ENCODE measurements at places on chromosomes 3 and 15.
A peak's percentile ranks its signal among the peaks of the same experiment; 100 is the strongest.

DNA sequence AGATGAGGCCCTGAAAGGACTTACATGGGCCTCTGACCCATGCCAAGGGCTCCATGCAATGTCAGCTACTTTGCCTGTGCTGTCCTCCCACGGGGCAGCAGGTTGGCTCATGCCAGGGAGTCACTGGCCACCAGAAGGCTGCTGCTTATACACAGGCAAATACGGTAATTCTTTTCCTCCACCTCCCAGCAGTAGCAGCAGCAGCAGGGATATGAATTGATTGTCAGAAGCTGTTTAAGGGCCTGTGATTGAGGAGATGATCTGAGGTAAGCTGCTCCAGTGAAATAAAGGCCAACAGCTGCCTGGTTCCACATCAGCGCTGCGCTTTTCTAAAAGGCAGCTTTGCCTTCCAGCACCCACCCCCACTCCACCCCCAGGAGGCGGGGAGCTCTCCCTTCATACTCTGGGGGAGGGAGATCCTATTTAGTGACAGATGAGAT is 250.5 kb downstream of the SHQ1 start:
- peak; percentile 13 for DNase-seq

DNA sequence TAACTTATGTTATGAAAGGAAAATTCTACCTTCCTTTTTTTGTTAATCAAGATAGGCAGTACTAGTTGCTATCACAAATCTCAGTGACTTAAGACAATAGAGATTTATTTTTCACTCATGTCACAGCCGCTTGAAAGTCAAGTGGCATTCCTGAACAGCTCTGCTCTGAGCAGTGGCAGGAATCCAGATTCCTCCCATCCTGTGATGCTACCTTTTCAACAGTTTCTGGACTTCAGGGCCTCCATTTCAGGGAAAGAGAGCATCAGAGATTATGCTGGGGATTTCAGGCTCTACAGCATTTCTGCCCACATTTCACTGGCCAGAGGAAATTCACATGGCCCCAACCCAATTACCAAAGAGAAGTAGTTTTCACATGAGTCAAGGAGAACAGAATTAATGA is 83.4 kb downstream of the IL1RAP start:
- no peak for DNase-seq

- no peak for DNase-seq
These were observed 1.7 kb downstream of the NT5DC2 start for GRCh38 chr3:52531860-52532516.

DNA sequence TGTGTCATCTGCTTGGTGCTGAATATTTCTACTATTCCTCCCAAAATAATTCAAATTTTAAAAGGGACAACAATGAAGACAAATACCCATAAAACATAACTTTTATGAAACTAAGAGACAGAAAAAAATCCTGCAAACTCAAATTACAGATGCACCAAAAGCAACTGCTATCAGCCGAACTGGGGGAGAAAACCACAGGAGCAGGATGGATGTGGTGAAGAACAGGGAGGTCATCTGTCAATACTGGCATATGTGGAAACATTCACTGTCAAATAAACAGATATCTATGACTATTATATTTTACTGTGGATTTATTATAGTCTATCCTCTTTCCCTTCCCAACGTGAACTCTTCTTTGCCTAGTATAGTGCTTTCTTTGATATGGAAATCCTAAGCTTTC is 53.3 kb upstream of the CPOX start:
- DNase-seq: no peak

DNA sequence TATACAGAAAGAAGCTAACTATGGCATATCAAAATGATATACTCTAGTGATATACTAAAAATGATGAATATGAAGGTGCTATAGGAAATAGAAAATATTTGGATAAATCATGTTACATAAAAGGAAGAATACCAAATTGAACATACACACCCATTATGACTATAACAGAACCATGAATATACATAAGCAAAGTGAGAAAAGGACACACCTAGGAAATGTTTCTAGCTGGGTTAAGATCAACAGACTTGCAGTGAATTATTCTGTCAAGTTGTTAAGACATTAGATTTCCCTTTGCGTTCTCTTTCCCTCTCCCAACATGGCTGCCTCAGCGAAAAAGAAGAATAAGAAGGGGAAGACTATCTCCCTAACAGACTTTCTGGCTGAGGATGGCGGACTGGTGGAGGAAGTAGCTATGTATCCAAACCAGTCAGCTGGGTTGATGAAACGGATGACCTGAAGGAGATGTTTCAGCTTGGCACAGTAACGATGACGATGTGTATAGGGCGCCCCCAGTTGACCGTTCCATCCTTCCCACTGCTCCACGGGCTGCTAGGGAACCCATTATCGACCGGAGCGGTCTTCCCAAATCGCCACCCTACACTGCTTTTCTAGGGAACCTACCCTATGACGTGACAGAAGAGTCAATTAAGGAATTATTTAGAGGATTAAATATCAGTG is 20.2 kb upstream of the PARP14 start:
- no peak for DNase-seq

- DNase-seq: no peak
These were observed 16.8 kb upstream of the SLC41A3 start for GRCh38 chr3:126100634-126101301.

- peak; percentile 43 for DNase-seq
These were observed 12.4 kb downstream of the GYG1 start for GRCh38 chr3:149003653-149004305.

- DNase-seq: no peak
These were observed 573.0 kb downstream of the RBMS3 start for GRCh38 chr3:29853841-29854397.

- DNase-seq: no peak
These were observed 56.8 kb upstream of the NANOGP8 start for GRCh38 chr15:35141743-35142471.

- DNase-seq: no peak
These were observed 296.4 kb downstream of the RBMS3 start for GRCh38 chr3:29577250-29577649.

- no peak for DNase-seq
These were observed 24.6 kb downstream of the ITPR1 start for GRCh38 chr3:4517643-4518311.

DNA sequence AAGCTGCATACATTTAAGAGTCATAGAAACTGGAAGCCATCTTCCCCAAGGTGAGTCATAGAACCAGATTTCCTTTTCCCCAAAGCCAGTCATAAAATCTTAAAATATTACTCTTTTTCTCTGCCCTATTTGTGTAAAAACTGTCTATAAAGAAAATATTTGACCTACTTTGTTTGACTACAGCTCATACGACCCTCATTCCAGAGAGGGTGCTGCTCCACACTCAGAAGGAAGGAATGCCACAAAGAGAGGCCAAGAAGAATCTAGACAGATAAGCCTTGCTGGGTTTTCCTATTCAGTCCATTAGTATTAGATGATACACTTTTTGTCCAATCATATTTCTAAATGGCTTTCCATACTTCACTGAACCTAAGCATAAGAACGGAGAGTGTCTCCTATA is 671.6 kb upstream of the SGO1 start:
- no peak for DNase-seq

GRCh38 chr3:52836986-52837385 is 2.2 kb upstream of the MUSTN1 start:
- no peak for DNase-seq

DNA sequence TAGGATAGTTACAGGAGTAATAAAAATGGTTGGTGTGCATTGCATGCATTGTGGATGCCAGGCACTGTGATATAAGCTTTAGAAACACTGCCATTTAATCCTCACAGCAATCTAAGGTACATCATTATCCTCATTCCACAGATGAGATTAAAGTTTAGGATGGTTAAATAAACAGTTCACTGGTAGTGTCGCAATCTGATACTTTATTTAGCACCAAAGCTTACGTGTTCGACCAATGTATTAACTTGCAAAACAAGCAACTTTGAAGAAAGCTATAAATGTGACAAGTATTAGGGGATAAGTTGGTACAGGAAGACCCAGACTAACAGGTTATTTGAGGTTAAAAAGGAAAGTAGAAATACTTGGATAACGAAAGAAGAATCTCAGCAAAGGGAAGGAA is 150.5 kb upstream of the ZNF385D start:
- DNase-seq: no peak

GRCh38 chr15:24784506-24784905 is 108.9 kb downstream of the NPAP1 start:
- DNase-seq: no peak

DNA sequence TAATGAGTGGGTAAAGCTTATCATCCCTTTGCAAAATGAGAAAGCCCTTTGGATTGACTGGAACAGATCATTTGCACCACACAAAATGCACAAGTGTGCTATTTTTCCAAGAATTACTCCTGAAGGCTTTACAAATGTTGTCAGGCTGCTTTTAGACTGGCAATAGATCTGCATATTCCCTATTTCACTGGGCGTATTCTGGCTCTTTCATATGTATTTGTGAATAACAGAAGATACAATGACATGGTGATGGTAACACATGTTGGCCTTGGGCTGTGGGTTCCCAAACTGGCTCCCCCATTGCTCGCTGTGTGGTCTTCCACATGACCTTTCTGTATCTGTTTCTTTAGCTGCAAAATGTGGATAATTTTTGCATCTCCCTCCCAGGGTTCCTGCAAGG is 303.4 kb upstream of the CHRM5 start:
- no peak for DNase-seq

DNA sequence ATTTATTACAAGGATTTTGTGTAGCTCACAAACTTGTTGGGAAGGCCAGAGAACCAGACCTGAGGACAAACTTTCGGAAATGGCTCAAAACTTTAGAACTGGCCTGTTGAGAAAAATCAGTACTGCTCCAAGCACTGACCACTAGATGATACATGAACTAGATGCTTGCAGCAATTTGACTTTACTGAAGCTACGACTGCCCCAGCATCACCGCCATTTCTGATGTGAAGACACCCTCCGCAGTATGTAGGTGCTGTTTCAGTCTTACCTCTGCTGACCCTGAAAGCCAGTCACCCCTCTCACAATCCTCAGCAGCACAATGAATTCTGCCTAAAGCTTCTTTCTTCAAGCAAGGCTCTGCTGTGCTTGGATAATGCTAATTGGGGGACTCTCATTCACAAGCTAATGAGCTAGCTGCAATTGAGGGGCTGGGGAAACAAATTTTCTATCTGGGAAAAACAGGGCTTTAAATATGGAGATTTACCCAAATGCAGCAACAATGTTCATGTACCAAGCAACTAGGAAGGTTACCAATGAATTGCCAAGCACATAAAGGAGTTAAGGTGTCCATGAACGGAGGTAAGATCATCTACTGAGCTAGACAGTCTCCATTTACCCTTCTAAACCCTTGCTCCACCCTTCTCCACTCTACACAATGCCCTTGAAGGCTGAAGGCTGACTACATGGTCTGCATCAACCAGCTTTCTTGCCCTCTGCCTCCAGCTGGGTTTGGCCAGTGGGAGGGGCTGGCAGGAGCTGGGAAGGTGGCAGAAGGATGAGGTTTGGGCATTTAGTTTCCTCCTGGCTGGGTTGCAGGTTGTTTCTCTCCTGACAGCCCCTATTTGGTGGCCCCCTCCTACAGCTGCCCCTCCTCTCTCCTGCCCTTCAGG is 53.2 kb upstream of the FSTL1 start:
- no peak for DNase-seq

GRCh38 chr3:3646934-3647333 is 152.3 kb upstream of the LRRN1 start:
- DNase-seq: no peak

- no peak for DNase-seq
These were observed 5.9 kb downstream of the MEIS2 start for GRCh38 chr15:37094333-37094914.

GRCh38 chr3:134809427-134810051 is 14.5 kb downstream of the EPHB1 start:
- no peak for DNase-seq

DNA sequence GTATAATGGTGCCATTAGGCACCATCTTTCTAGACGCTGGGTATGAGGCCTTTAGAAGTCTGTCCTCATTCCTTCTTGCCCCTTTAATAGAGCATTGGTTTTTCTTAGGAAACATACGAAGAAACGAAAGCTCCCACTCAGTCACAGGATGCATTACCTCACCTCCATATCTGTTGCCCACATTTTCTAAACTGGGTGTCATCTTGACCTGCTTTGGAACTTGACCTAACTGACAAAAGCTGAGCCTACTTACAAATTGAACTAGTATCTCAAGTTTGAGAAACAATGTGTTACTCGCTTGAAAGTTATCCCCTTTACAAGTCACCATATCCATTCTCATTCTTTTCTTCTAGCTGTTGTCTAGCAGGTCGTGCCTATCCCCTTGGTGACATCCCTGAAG is 102.7 kb downstream of the VPS8 start:
- no peak for DNase-seq

DNA sequence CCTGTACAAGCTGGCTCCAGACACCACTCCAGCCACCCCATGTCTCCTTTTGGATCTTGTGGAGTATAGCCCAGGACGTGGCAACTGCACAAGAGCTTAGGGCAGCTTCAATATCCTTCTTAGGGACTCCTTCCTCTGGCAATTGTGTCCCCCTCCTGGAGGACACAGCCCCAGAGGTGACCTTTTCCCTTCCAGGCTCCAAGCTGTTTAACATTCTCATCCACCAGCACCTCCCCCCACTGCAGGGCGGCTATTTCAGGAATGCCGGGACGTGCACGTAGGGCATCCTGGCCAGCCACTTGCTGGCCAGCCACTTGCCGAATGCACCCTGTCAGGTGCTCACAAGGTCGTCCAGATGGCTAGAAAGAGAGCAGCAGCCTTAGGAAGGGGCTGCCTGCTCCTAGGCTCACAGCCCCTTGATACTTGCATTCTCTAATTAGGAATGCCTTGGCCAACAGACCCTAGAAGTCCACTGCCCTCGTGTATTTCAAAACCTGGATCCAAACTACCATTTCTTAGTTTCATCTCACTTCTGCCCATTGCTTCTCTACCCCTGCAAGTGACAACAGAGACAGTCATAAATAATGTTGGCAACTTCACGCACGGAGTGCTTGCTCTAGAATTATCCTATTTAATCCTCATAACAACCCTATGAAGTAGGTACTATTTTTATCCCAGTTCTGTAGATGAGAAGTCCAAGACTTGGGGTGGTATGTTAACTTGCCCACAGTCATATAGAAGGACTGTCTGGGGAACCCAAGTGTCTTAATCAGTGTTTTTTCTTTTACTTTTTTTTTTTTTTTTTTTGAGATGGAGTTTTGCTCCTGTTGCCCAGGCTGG is 24.5 kb upstream of the IDH2 start:
- DNase-seq: no peak

GRCh38 chr3:177929310-177929709 is 606.9 kb upstream of the KCNMB2 start:
- DNase-seq: no peak

GRCh38 chr3:143810166-143810952 is 37.9 kb downstream of the SLC9A9 start:
- DNase-seq: no peak
